Iris pigment epithelial cell (primary cell): ENCODE measurements at places on chromosomes 5 and 9.
A peak's percentile ranks its signal among the peaks of the same experiment; 100 is the strongest.

GRCh38 chr5:126115059-126115629 lies 308.1 kb upstream of the GRAMD2B start:
- no peak for DNase-seq

DNA sequence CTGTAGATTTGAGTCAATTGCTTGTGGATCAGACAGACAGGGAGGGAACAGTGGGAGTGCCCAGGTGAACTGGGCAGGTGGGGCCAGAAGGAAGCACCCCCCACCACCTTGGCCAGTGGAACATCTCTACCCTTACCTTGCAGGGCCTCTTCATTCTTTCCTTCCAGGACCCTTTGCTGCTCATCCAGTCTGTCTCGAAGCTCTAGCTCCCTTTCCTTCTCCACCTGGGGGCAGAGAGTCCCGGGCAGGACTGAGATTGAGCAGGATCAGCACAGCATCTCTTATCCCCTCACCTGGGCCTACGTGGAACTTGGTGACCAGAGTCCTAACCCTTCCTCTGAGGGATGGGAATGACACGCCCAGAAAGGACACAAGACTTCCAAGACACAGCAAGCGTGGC lies 25.0 kb downstream of the CCDC69 start:
- DNase-seq: no peak

GRCh38 chr9:79575547-79575946 lies 3.8 kb downstream of the TLE4 start:
- no peak for DNase-seq

DNA sequence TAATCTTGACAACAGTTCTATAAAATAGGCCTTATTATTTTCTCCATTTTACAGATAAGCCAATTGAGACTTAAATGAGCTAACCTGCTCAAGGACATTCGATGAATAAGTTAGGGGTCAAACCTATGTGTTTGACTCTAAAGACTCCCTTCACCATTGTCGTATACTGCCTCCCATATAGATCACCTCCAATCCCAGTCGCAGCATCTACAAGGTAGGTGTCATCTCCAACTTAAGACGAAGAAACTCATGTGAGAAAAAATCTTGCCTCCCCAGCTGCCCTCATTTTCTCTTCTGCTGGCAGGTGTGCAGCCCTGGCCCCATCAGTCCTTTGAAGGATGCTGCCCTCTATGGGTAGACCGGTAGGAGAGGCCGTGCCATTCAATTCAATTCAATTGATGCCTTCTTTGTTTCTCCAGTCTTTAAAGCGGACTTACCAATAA lies 75.2 kb upstream of the SMARCA2 start:
- DNase-seq: peak; percentile 26
